HAP-1 (cell line): ENCODE measurements at places on chromosomes 1 and 21.

DNA sequence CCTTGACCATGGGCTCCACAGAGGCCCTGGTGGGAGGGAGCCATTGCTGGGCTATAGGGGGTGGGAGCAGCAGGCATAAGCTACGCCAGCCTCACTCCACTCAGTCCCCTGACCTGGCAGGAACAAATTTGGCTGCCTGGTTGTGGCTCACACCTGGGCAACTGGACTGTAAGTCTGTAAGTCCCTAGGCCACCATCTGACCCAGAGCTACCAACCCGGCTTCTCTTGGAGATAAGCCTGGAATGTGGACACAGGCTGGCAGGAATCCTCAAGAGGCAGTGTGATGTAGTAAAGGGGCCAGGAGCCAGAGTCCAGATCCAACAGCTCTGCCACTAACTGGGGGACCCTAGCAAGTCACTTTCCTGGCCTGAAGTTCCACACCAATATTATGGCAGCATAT, 11.4 kb downstream of the NCF2 start:
- no peak for DNase-seq

- DNase-seq = no peak
Observed at GRCh38 chr1:212286556-212287131, 1.4 kb downstream of the PPP2R5A start.

- no peak for DNase-seq
Observed at GRCh38 chr1:184388971-184389370, 2.1 kb downstream of the C1orf21 start.

GRCh38 chr1:74748960-74749359, 16.0 kb downstream of the TYW3 start:
- no peak for DNase-seq

DNA sequence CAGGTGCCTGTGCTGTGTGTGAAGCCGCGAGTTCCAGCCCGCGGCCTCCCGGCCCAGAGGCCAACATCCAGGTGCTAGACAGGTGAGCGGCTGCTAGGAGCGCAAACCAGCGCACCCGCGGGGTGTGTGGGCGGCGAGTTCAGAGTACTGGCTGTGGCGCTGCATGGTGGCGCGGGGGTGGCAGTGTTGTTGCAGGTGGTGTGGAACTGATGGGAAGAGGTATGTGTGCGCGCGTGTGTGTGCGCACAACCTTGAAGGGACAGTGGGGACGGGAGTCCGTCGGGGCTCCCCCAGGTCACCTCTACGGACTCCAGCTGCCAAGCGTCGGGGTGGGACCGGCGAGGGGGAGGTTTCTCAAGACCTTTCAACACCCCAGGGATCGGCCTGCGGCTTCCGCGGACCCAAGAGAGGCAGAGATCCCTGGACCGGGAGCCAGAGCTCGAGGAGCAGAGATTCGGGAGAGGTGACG, 433 bp upstream of the DMBX1 start:
- no peak for DNase-seq

GRCh38 chr1:119787776-119788175, 19.1 kb upstream of the HMGCS2 start:
- no peak for DNase-seq

DNA sequence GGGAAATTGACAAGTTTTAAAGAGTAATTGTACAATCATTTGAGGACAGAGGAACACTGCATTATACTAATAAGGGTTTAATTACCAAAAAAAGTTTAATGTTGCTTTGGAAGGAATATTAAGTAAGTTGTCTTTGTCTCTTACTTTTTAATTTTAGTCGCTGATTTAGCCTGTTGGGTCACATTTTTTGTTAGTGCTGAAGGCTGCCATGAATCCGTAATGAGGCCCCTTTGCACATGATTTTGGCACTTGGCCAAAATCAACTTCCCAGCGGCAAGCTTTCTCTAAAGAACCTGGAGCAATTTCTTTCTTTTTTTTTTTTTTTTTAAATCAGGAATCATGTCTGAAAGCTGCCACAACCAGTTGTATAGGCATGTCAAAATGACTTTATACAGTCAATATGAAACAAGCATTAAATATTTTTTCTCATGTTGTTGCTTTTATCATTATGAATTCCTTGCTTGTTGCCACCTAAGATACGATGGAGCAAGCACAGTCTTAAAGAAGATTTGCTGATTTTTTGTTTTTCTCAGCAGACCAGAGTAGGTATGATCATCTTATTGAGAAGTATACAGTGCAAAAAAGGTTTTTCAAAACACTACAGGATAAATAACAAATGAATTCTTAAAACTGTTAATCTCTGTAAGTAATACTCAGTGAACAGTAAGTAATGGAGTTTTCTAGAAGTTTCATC, 690.4 kb downstream of the USP25 start:
- peak; percentile 77 for DNase-seq

- DNase-seq = no peak
Observed at GRCh38 chr1:226965581-226966440, 25.7 kb downstream of the COQ8A start.

DNA sequence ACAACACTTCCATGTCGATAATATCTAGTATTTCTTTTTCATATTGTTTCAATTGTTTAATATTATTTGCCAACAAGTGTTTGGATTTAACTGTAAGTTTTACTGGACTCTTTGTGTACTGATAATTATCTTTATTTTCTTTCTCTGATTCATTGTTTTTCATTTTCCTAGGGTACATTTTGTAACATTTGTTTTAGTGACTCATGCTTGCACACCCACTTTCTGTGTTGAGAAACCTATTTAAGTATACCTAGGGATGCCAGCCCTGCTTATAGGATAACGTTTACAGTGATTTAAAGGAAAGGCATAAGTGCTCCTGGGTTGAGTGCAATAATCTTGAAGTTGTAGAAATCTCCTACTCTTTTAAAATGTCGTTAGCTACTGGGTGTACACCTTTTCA, 1386.0 kb upstream of the ADGRL4 start:
- no peak for DNase-seq

DNA sequence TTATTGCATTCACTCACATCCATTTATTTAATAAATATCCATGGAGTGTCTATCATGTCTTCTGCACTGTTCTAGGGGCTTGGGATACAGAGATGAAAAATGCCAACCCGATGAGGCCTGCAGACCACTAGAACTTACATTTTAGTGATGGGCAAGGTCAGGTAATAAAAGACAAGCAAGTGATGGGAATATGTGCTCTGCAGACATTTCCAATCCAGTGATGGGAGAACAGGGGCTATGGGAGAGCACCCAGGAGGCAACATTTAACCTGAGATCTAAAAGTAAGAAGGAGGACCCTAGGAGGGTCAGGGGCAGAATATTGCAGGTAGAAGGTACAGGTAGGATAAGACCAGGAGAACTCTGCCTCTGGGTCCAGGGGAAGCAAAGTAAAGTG, 53.1 kb downstream of the ETS2 start:
- no peak for DNase-seq

GRCh38 chr1:81125672-81126071, 675.1 kb upstream of the ADGRL2 start:
- DNase-seq = no peak

GRCh38 chr21:39006571-39007311, 176.5 kb downstream of the PSMG1 start:
- no peak for DNase-seq

- DNase-seq = no peak
Observed at GRCh38 chr1:10513199-10513598, 38.4 kb downstream of the PEX14 start.

GRCh38 chr1:22789356-22789994, 78.8 kb downstream of the EPHB2 start:
- no peak for DNase-seq

DNA sequence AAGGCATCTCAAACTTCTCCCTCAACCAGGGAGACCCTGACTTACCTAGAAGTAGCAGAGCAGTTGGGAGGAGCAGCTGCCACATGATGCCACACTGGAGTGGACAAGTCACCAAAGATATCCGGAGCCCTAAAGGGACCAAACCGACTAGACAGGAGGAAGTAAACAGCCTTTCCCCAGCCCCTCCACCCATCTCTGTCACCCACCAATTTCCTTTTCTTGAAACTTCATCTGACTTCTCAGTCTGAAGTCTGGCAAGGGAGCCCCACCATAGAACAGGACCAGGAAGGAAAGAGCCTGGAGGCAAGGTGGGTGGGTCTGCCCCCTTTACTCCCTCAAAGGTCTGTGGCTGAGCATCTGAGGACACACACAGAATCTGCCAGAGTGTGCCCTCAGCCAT, at the start of gene FCGR3A:
FCGR3A (minus strand) TSS at position 167 of the 400 bp plus-strand sequence; CDS start at position 85, 82 bp downstream.
- no peak for DNase-seq

GRCh38 chr21:33308586-33309490, 15.9 kb upstream of the IFNAR1 start:
- DNase-seq = no peak

DNA sequence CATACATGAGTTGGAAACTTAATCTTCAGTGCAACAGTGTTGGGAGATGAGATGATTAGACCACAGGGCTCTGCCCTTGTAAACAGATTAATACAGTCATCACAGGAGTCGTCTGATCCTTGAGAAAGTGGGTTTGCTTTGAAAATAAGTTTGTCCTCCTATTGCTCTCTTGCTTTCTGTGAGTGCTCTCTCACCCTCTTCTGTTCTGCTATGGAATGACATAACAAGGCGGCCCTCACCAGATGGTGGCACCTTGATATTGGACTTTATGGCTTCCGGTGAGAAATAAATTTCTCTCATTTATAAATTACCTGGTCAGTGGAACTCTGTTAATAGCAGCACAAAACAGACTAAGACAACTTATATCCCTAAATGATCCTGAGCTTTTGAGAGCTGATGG, 353.6 kb downstream of the BRINP3 start:
- no peak for DNase-seq

DNA sequence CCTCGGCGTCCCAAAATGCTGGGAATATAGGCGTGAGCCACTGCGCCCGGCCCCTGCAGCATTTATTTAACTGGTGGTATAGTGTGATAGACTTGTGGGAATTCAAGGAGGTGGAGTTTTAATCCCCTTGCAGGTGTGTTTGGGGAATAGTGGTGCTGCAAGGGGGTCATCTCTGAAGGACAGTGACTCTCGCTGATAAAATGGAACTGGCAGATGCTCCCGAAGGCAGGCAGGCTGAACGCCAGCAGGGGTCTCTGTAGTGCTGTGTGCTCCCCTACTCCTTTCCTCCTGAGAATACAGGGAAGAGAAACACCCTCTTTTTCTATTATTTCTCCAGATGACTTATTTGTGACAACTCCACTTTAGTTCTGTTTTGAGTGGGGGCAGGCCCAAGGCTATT, 4.0 kb downstream of the OSCP1 start:
- peak; percentile 83 for DNase-seq

DNA sequence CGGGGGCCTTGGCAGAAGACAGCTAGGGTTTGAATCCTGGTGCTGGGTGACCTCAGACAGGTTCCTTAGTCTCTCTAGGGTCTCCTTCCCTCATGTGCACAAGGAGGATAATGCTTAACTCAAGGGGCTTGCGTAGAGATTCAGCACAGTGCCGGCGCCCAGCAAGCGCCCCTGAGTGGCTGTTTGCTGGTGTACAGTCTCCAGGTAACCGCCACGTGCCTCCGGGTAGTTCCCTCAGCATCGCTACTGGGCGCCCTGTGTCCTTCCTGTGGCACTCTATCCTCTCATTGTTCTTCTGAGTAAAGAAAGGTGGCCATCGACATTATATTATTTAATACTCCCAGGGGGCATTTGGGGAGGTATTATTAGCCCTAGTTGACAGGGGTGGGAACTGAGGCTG, 80.9 kb downstream of the NENF start:
- no peak for DNase-seq

DNA sequence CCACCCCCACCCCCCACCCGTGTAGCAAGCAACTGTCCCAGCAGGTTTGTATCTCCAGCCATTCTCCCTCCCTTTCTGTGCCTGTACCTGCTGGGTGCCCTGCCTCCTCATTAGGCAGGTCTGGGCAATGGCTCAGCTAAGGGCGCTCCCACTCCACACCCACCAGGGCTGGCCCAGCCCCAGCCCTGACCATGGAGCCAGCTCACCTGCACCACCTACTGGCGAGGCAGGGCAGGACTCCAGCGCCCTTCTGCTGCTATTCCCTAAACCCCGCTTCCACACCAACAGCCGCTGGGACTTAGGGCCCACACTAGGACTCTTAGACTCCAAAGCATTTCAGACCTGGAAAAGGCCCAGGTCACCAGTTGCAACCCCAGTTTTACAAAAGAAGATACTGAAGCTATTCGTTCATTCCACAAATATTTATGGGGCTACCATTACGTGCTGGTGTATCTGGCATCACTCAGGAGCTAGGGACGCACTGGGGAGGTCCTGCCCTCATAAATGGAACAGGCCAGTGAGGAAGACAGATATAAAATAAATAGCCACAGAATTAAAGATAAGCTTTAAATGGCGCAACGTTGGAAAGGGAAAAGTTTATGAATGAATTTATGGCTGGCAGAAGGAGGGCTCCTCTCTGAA, 24.0 kb downstream of the PGLYRP3 start:
- DNase-seq = peak; percentile 71

- DNase-seq = no peak
Observed at GRCh38 chr1:203619091-203619780, 7.4 kb upstream of the ATP2B4 start.

DNA sequence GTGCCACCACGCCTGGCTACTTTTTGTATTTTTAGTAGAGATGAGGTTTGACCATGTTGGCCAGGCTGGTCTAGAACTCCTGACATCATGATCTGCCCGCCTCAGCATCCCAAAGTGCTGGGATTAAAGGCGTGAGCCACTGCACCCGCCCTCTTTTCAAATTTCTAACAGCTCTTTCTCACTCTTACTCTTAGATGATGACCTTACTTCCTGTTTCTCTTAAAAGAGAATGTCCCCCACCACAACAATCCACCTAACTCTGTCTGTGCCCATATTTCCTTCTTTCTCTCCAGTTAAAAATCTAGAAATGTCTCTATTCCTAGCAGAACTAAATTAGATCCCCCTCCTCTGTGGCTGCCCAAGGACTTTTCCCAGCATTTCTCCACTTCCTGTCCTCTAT, 46.6 kb upstream of the RGS2 start:
- no peak for DNase-seq

GRCh38 chr1:240306673-240307072, 215.0 kb downstream of the FMN2 start:
- no peak for DNase-seq

- peak; percentile 70 for DNase-seq
Observed at GRCh38 chr1:66599899-66600737, 66.2 kb downstream of the SGIP1 start.

- DNase-seq = peak; percentile 39
Observed at GRCh38 chr1:72986591-72987290, 704.4 kb upstream of the NEGR1 start.

GRCh38 chr1:109069294-109069693, 6.5 kb downstream of the TAF13 start:
- DNase-seq = no peak

DNA sequence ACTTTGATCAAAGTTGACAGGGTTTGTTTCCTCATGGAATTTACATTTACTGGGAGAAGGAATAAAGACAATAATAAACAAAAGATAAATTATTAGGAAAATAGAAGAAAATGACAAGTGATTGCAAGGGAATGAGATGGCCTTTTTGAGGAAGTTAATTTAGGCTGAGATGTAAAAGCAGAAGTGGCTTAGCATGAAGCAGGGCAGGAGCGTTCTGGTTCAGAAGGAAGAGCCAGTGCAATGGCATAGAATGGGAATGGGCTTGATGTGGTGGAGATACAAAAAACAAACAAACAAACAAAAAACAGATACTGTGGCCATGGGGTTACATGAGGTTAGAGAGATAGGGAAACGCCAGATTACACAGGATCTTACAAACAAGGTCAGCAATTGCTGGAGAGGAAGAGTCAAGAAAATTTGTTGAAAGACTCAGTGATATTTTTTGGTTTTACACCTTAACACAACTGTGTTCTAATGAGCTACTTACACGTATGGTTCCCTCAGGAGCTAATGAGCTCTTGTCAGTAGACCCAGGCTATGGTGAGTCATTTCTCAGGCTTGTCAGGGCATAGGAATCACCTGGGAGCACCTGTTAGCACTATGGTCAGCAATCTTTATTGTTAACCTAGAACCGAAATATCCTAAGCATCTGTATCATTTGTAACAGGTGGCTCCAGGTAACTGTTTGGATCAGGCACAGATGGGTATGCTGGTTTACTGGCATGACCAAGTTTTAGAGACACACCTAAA, 8.7 kb upstream of the CADM3 start:
- no peak for DNase-seq
